NCI-H524 (cell line): ENCODE measurements at places on chromosomes 2 and 18.

- no peak for DNase-seq
These were observed 131.4 kb upstream of the ID2 start for GRCh38 chr2:8550481-8550880.

- DNase-seq = peak; percentile 56
These were observed 2.3 kb upstream of the VSNL1 start for GRCh38 chr2:17538022-17538843.

GRCh38 chr2:234330902-234331301, 166.0 kb downstream of the ARL4C start:
- no peak for DNase-seq

GRCh38 chr2:37874470-37874869, 50.6 kb upstream of the RMDN2 start:
- DNase-seq = no peak

DNA sequence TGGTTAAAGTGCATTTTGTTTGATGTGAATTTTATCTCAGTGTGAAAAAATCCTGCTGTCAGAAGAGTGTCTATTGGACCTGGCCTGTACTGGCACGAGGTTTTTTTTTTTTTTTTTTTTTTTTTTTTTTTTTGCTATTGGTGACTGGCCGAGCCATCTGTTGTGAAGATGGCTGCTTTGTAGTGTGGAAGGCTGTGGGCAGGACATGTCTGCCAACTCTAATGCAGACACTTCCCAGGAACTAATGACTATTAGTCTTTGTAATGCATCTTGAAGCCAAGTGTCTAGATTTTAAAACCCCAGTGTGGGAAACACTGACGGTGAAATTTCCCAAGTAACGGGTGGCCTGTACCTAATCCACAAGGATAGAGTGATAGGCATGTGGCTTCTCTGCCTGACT, 34.3 kb downstream of the ZAP70 start:
- no peak for DNase-seq

DNA sequence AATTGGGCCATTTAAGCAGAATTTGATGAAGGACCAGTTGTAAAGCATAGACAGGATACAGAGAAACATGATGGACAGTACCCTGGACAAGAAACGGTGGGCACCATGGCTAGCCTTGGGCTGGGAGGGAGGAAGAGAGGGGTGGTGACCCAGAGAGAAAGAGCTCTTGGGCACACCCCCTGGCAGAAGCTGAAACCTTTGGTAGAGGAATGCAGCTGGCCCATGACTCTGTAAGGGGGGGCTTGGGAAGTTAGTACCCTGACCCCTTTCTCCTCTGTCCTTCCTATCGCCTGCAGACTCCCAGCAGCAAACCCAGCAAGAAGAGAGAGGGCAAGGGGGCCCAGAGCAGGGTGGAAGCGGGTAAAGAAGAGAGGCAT, 32.6 kb downstream of the MRPL44 start:
- DNase-seq = no peak

GRCh38 chr18:369224-370015, 101.6 kb upstream of the THOC1 start:
- no peak for DNase-seq

GRCh38 chr2:239689410-239689809, 288.6 kb upstream of the HDAC4 start:
- no peak for DNase-seq

GRCh38 chr2:238710032-238710735, 137.7 kb upstream of the TWIST2 start:
- no peak for DNase-seq

DNA sequence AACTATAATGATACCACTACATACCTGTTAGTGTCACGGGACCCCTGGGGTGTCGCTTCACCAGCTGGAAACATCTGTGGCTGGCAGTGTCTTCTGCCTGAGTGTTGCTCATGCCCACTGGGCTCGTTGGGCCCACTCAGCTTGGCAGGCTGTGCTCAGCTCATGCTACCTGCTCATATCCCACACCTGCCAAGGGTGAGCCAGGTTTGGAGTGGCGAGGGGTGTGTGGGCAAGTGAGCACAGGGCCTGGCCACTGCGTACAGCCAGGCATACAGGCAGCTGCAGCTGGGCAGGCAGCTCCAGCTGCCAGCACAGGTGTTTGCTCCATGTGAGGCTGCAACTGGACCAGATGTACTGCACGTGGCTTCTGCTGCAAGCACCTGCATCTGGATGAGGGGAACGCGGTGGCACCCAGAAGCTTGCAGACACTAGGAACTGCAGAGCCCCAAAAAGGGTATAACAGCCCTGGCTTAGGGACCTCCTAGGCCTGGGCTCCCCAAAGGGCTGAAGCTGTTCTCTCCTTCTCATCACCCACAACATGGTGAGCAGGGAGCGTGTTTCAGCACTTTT, 70.1 kb downstream of the SUCLG1 start:
- DNase-seq = no peak

GRCh38 chr2:112343827-112344585, 68.6 kb downstream of the ZC3H6 start:
- DNase-seq = no peak

- DNase-seq = no peak
These were observed 114.4 kb upstream of the HAAO start for GRCh38 chr2:42906557-42907411.

GRCh38 chr2:72145289-72145657, 2.4 kb downstream of the CYP26B1 start:
- peak; percentile 70 for DNase-seq

DNA sequence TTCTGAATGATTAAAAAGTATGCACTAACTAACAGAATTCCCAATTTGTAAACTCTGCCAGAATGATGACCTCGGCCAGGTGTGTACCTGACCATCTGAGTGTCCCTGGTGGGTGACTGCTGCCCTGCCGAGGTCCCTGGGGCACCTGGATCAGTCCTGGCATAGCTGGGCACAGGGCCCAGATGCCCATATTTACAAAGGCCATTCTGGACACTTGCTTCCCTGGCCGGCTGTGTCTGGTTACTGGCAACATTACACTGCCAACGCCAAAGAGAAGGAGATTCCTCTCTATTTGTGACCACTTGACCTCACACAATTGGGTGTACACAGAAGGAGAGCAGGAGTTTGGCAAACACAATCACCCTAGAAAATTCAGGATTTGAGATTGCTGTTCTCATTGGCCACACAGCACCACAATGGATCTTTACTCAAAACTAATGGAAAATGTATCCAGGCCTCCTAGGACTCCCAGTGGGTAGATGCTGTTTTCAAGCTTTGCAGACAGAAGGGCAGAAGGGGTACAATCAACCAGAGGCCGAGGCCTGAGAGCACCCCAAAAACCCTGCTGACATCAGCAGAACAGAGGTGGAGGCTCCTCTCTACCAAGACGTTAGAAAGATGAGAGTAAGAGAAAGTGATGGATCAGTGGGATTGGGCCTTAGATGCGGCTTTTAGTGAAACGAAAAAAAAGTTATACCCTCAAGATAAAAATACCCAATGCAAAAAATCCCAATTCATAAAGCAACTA, 58.3 kb upstream of the PXDN start:
- DNase-seq = no peak

DNA sequence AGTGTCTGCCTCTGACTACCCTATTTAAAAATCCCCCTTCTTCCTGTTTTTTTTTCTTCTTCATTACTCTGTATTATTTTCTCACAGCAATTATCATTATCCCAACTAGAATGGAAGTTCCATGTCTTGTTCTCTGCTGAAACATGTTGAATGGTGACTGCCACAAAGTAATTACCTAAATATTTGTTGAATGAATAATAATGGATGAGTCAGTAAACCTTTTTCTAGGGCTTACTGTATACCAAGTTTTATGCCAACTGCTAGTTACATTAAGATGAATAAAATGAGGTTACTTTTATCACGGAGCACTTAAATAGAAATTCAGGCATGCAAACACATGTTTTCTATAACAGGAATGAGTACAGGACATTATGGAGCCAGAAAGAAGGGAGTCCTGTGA, 490.6 kb downstream of the THSD7B start:
- DNase-seq = no peak

DNA sequence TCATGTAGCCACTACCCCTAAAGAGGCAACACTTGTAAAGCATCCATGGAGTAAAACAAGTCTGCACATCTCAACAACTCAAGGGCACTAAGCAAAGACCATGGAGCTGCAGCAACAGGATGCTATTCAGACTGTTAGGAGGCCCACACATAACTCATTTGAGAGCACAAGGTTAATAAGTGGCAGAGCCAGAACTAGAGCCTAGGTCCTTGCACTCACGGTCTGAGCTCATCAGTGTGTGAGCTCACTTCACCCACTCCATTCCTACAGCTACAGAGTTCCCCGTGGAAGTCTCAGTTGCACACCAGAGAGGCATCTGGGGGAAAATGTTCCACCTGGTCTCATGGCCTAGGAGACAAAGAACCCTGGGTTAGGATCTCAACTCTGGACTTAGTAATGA, 35.0 kb downstream of the TTC32 start:
- no peak for DNase-seq

- no peak for DNase-seq
These were observed 989.7 kb upstream of the CRIM1 start for GRCh38 chr2:35365859-35366258.

DNA sequence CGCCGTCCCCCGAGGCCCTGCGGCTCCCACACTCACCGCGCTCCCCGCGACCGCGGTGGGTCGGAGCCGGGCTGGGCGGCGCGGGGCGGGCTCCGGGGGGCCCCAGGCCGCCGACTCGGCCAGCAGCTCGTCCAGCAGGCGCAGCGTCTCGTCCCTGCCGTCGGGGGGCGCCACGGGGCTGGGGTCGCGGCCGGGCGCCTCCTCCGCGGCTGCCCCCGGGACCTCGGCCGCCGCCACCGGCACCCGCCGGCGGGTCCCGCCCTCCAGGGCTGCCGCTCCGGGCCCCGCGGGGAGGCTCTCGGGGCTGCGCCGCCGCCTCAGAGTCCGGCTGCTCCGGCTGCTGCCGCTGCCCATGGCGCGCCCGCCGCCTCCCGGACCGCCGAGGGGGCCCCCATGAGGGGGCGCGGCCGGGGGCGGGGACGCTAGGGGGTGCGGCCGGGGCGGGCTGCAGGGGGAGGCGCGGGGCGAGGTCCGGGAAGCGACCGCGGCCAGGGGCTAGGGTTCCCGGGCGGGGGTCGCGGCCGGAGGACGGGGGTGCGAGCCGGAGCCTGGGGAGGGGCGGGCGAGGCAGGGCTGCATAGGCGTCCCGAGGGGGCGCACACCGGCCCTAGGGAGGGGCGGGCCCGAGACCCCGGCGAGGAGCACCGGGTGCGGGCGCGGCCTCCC, at the start of gene CYS1:
CYS1 (minus strand) TSS at position 542 of the 666 bp plus-strand sequence; CDS start at position 354, 188 bp downstream.
- DNase-seq = no peak

- DNase-seq = no peak
These were observed 176.1 kb downstream of the CAPN13 start for GRCh38 chr2:30631051-30631671.

- no peak for DNase-seq
These were observed 508.2 kb downstream of the TNS1 start for GRCh38 chr2:217494557-217494956.

GRCh38 chr2:121282800-121283385, 2.1 kb downstream of the TFCP2L1 start:
- DNase-seq = no peak

DNA sequence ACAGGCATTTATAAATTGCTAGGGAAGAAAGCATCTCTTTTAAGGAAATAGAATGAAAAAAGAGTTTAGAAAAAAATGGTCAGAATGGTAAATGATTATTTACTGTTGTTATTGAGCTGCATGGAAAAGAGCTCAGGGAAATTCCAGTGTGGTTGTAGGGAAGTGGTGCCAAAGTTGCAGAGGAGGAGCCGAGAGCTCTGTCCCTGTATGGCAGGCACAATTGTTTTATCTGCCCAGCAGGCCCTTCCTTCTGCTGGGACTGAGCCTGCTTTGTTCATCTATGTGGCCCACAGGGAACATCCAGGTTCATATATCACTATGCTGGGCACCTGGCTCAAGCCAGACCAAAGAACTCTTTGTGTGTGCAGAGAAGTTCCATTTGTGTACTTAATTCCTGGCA, 80.8 kb upstream of the AGAP1 start:
- no peak for DNase-seq

DNA sequence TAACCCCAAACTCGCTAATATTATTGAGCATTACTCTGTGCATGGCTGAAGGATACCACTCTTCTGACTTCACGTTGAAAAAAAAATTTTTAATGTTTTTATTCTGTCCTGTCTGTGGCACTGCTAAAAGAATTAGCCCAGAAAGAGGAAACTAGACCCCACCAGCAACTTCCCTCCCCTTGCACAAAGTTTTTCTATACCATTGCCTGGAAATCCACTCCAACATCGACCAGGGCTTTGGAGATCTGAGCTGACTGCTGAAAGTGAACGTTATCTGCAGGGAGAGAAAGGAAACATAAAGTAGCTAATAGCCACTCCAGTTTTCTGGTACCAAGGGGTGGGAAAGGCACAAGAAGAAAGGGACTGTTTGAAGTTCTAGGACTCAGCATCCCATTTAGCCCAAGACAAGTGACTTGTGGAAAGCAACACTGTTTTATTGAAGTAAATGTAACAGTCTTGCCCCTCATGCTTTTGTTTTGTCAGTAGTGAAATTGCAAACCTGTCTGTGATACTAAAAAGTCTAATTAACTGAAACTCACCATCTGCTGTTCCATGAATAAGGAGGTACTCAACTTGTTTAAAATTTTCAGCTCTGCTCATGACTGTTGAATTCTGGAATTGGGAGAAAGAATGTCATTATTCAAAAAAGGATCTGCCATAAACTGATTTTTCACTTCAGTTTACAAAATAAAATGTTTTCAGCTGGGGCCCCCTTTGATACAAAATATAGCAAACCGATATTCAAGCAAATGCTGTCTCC, 79.1 kb downstream of the DPP4 start:
- peak; percentile 18 for DNase-seq

GRCh38 chr2:113283704-113284284, 5.1 kb upstream of the PAX8 start:
- DNase-seq = no peak

GRCh38 chr18:27695052-27695451, 481.9 kb downstream of the CDH2 start:
- no peak for DNase-seq

DNA sequence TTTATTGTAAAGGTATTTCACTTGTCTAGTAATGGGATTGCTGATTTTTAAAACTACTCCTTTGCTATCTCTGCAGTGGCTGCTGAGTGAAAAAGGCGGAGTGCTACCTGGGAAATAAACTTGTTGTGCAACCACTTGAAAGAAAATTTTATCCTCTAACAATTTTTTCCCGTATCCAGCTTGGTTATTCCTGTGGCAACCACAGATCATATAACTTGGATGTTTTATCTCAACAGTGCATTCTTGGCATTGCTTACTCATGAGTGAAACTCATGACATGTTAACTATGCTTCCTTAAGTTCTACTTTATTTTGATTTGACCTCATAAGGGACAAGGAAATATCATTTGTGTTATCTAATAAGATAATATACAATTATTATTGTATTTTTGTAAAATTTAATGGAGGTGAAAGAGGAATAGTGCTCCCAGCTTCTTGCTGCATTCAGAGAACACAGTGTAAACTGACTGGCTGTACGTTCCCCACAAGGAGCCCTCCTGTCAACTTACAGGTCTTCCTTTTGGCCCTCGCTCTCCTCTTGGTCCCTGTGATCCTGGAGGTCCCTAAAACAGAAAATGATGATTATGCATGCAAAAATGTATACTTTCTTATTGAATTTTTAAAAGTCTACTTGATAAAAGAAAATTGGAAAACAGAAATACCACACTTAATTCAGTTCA, 82.7 kb downstream of the COL5A2 start:
- no peak for DNase-seq

GRCh38 chr2:232434091-232434490, 21.9 kb upstream of the ALPI start:
- no peak for DNase-seq

GRCh38 chr2:72539071-72539552, 286.7 kb downstream of the EXOC6B start:
- DNase-seq = no peak
